ENCODE measurements at places on chromosomes 12 and 14. TPM values are rescaled to one million over a fixed set of nuclear protein-coding genes. Genes with fewer than 3 reads are reported as not detected.

GRCh38 chr12:80813820-80814219 lies 97.1 kb downstream of the MYF5 start:
- DNase-seq, result no peak

DNA sequence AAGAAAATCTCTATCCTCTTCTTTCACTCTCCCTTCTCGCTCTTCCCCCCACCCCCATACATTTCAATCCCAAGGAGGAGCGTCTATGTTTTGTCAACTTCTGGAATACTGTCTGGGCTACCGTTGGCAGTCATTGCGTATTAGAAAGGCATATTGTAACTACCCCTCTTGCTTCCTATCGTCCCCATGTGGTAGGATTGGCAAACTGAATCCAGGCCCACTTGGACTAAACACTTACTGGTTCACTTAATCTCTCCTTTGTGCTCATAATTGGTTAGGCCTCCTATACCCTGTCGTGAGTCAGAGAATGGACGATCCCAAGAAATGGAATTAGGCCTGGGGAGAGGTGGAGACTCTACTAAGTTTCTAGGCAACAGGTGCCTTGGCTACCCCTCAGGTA lies 68.8 kb upstream of the SLC8A3 start:
- DNase-seq, result no peak

DNA sequence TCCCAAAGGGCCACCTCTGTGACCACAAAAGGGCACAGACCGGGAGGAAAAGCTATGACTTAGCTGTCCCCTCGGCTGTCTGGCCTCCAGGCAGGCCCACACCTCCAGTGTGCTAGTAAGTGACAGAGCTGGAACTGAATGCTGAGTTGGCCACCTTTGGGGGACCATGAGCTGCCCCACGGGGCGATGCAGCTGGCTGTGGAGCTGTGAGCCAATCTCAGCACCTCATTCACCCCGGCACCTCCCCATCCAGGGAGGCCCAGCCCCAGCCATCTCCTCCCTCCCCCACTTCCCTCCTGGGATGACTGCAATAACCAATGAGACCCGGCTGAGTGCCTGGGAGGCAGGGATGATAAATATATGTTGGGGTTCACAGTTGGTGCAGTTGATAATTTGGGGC lies 12.2 kb upstream of the TESC start:
- no peak for DNase-seq

DNA sequence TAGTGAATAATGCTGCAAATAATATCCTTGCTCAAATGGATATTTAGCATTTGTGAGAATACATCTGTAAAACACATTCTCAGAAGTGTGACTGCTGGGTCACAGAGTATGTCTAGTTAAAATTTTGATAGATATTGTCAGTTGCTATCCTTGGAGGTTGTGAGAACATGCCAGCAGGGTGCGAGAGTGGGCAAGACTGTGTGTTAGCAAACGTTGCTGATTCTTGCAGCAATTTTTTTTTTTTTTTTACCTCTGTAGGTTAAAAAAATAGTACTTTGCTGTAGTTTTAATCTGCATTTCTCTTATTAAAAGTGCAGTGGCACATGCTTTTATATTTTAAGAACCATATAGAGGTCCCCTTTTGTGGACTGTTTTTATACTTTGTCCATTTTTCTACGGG lies 4.5 kb upstream of the NYNRIN start:
- no peak for DNase-seq

The ACRBP gene
- total RNA-seq, result 2.6 TPM
